ENCODE measurements at places on chromosomes 3 and 15.

- peak; percentile 64 for DNase-seq
Measured at GRCh38 chr3:122577409-122578031, at the start of gene PARP15. Gene PARP15, plus strand, starts transcription at chr3:122577650. Its CDS starts 18 bp downstream, at chr3:122577668.

- DNase-seq: no peak
Measured at GRCh38 chr3:26623419-26624208, 1.0 kb downstream of the LRRC3B start.

DNA sequence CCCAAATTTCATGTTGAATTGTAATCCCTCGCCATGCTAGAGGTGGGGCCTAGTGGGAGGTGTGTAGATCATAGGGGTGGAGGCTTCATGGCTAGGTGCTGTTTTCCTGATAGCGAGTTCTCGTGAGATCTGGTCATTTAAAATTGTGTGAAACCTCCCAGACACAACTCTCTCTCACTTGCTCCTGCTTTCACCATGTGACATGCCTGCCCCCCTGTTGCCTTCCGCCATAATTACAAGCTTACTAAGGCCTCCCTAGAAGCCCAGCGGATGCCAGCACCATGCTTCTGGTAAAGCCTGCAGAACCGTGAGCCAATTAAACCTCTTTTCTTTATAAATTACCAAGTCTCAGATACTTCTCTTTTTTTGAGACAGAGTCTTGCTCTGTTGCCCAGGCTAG, 36.0 kb downstream of the CCDC54 start:
- DNase-seq: no peak

DNA sequence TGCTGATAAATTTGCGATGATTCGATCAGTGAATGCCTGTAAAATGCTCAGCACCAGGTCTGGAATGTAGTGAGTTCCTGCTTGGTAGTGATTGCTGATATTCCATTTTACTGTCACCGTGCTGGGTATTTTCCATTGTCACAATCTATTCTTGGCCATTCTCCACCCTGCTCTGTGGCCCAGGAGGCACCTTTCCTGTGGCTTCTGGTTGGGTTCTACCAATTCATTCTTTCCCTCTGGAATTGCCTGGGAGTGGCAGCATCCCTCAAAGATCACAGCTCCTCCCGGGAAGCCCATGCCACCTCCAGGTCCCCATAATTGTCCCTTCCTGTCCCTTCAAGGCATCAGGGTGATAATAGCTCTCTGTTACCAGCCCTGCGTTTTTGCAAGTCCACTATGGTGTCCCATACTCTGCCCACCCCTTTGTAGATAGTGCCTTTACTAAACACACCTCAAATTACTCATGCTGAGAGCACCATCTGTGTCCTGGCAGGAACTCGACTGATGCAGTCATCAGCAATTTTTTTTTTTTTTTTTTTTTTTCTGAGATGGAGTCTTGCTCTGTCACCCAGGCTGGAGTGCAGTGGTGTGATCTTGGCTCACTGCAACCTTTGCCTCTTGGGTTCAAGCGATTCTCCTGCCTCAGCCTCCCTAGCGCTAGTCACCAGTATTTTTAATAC, 177.8 kb upstream of the PROK2 start:
- DNase-seq: no peak

- DNase-seq: no peak
Measured at GRCh38 chr3:107212618-107213017, 164.6 kb upstream of the CCDC54 start.

GRCh38 chr15:25805031-25805430, 58.1 kb downstream of the ATP10A start:
- no peak for DNase-seq

DNA sequence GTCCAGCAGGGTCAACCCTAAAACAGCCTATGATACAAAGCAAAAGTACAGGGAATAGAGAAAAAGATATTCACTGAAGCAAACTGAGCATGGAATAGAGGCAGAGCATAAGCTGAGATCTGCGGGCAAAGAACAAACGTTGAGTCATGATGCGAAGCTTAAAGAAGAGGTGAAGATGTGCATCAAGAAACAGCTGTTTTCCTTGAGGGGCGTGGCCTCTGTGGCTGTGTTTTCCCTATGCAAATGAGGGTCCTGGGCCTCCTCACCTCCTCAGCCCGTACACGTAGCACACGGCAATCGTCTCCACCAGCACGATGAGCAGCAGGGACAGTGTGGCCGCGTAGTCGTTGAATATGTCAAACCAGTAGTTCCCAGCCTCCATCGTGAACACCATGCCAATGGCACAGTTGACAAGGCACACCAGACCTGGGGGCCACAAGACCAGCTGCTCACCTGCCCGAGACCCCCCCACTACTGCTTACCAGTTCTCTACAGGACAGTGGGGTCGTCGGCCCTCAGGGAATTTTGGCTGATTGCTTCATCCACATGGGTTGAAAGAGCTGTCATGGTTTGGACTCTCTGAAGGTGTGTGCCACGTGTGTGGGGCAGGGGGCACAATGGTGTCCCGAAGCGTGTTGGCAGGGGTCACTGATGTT, 33.6 kb downstream of the SLC6A20 start:
- DNase-seq: no peak

DNA sequence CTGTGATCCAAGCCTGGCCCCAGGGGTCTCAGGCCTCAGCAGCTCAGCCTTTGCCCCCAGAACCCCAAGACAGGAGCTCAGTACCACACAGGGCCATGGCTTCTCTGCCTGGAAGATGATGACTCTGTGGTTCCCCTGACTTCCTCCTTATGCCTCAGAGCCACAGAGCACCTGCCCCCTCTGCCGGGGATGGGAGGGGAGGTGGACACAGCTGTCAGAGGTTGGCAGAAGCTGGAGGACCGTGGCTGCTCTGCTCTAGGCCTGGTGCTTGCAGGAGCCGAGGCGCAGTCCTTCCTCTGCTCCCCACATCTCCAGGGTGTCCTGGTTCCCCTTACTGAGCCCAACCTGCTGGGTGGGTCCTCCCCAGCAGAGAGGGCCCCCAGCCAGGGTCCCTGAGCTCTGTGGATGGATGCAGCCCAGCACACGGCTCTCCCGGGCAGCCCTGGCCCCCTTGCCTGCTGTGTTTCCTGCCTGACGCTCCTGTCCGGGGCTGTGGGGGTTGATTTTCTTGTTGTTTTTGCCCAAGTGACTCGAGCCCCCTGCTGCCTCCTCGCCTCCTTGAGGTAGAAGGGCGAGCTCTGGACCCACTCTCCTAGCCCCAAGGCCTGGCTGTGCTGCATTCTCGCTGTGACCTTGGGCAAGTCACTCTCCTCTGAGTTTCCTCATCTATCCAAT, 36.6 kb downstream of the PSTPIP1 start:
- peak; percentile 67 for DNase-seq

GRCh38 chr15:91110407-91110806, 10.3 kb downstream of the SV2B start:
- no peak for DNase-seq

DNA sequence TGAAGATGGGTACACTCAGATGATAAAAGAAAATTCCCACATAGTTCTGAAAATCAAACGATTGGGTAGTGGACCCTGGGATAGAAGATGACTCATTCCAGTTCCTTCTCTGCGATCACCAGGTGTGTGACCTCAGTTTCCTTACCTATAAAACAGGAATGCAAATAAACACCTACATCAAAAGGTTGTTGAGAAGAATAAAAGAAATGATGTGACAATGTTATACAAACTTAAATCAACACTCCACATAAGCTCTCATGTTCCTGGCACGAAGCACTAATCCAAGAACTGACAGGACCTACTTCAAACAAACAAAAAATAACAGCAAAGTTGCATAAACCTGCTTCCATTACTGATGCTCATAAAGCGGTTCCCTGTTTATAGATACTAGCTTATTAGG, 69.2 kb downstream of the RORA start:
- no peak for DNase-seq

DNA sequence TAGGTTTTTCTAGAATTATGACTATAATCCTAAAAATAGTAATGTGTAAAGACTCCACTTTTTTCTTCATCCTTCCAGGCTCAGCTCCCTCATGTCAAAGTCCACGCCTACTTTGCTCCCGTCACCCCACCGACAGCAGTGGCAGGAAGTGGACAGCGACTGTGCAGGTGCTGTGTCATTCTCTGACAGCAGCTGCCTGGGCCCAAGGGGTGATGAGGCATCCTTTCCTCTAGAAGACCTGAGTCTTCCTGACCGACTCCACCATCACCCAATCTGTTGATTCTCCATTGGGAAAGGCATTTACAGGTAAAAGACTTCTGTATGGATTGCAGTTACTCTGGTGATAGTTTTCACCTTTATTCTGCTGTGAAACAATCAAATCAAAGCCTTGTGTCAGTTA, 54.8 kb downstream of the UBP1 start:
- peak; percentile 54 for DNase-seq

DNA sequence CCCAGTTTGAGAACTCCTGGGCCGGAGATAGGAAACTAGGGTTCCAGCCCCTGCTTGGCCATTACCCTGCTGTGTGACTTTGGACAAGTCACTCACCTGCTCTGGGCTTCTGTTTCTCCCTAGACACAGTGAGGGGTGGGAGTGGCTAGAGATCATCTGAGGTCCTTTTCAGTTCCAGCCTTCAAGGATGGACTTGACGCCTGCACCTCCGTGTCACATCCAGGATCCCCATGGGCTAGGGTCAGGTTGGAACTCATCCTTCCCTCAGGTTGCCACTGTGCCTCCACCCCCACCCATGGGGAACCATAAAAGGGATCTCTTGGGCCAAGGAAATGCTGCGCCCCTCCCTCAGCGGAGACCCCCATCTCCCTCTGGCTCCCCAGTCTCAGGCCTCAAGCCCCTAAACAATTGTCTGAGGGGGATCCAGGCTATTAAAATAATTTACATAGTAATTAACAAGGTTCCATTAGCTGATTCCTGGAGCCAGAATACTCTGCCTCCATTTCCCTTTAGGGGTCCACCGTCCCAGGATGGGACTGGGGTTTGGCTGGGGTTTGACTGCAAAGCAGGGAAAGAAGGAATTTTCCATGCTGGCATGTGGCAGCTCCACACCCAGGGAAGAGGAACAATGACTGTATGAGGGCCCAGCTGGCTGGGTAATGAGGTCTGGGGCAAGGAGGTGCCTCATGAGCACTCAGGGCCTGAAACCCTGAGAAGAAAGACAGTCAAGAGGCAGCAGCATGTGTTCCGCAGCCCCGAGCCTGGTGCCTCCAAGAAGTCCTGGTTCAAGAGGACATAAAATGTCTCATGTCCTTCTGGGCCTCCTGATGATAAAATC, 177.7 kb downstream of the SMAD6 start:
- peak; percentile 10 for DNase-seq

DNA sequence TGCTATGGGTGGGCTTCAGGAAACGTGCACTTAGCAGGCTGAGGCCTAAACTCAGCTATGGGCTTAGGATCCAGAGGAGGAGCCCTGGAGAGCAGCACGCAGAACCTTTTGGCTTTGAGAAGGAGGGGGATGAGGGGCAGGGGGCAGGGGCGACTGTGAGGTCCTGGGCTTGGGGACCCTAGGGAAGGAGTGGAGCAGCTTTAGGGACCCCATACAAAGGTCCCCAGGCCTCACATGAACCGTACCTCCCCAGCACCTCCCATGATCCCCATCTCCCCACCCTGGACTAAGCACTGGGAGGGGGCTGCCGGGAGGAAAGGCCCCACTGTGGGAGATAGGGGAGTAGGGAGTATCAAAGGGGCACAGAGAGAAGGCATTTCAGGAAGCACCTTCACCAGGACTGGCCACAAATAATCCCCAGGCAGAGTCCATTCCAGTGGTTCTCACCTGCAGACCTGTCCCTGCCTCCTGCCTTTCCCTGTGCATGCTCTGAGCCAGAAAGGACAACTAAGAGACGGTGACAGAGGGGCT, 62.0 kb upstream of the KLF13 start:
- DNase-seq: no peak

- no peak for DNase-seq
Measured at GRCh38 chr3:47956521-47956920, 59.7 kb downstream of the MAP4 start.

- no peak for DNase-seq
Measured at GRCh38 chr3:187291512-187292132, at the start of gene MASP1. Gene MASP1, minus strand, starts transcription at chr3:187291737. Its CDS starts 105 bp downstream, at chr3:187291632.

DNA sequence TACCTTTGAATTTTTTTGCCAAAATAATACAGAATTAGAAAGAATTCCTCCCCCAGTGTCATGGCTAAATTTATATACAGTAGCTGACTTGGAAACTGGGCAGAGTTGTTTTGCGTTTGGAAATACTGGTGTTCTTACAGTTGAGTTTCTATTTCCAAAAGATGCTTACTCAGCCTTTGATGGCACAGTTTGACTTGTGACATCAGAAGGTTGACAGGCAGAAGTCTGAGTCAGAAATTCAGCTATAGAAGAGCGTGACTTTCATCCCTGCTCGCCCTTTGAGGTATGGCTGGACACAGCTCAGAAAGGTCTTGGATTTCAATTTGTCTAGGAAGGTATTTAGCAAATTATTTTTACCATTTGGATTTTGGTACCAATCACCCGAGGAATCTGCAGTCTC, 175.8 kb downstream of the VGLL4 start:
- no peak for DNase-seq

DNA sequence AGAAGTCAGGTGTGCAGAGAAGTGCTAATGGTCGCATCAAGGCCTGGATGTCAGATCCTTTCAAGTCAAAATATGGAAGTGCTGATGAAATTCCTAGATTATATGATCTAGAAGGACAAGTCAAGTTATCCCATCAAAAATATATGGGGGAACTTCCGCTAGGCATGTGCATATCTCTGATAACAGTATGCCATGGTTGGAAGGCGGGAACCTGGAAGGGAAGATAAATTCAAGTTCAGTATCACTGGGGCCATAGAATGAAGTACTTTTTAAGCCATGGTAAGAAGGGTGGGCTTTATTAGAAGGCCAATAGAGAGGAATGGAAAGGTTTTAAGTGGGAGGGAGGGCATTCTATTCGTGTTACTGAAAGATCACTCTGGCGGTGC, 38.3 kb downstream of the MITF start:
- DNase-seq: no peak

- DNase-seq: peak; percentile 57
Measured at GRCh38 chr3:122942937-122943827, 84.4 kb downstream of the SEMA5B start.

GRCh38 chr15:100383302-100384107, 41.7 kb upstream of the ADAMTS17 start:
- no peak for DNase-seq

- DNase-seq: no peak
Measured at GRCh38 chr15:100156201-100156600, 185.6 kb downstream of the ADAMTS17 start.

- DNase-seq: no peak
Measured at GRCh38 chr3:45874677-45875346, 11.5 kb upstream of the CCR9 start.

DNA sequence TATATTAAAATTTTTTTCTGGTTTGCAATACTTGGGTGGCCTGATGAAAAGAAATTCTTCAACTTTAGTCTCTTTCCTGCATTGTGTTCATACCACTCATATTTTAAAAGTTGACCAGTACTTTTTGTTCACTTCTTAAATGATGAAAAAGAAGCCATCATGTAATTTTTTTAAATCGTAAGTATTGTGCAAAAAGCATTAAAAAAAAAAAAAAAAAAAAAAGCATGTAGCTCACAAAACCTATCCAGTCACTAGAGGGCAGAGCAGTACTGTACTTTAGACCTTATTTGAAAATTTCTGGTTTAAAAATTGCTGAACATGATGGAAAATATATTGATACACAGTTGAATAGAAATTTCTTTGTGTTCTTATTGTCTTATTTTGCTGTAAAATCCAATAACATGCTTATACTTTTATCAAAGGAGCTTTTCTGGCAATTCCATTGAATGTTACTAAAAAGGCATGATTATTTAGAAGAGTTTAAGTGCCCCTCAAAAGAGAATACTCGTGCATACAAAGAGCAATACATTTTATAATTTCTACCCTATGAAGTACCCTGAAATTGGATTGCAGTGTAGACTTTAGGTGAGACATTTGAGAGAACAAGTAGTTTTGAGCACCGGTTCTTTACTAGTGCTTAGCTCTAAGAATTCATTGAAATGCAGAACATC, 137.7 kb downstream of the BBX start:
- DNase-seq: no peak

GRCh38 chr3:168738527-168739325, 643.0 kb upstream of the GOLIM4 start:
- DNase-seq: no peak
